NCI-H510A (cell line): ENCODE measurements at places on chromosomes 2 and 18.
A peak's percentile ranks its signal among the peaks of the same experiment; 100 is the strongest.

DNA sequence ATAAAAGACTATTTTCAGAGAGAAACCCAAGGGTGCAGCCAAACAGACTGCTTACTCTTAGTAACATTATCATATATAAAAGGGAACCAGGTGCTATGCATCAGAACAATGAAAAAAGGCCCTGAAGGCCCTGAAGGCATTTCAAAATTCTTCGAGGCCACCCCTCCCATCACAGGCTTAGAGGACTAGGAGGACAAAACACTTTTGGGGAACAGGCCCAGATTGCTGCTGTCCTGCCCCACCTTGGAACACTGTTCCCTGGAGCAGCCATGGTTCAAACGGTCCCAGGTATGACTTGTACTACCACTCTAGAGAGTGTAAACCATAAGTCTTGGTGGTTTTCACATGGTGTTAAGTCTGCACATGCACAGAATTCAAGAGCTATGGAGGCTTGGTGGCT, 2183.1 kb upstream of the CELF4 start:
- DNase-seq, result no peak

DNA sequence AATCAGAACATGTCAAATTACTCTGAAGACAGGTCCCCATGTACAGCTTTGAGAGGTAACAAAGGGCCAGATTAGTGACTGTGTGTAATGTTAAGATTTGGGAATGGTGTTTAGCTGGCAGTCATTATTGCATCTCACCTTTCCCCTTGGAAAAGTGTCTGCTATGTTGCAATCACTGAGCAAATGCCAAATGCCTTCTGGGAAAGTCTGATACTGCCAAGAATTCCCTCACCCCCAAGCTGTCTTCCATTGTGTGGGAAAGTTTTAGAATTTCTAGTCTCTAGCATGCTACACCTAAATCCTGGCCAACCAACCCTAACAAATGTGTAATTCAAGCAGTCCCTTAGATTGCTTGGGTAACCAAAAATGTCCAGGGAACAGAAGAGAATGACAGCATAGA, 13.6 kb upstream of the PELI1 start:
- no peak for DNase-seq

DNA sequence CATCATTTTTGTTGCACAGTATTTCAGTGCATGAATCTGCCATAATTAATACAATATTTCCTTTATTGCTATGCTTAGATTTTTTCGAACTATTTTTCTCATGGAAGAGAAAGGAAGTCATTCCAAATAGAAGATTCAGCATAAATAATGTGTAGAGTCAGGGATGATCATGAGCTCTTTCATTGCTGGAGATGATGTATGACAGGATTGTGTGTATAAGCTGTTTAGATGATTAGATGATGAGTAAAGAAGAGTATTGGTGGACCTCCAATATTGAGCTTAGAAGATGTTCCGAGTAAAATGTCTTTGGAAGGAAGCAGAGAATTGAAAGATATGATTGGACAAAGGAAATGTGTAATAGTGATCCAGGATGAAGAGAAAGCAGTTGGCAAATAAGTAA, 364.5 kb downstream of the PARD3B start:
- no peak for DNase-seq

- DNase-seq, result peak; percentile 32
Measured at GRCh38 chr2:63819256-63819655, 22.4 kb upstream of the UGP2 start.

GRCh38 chr2:192122141-192122540, 72.6 kb downstream of the TMEFF2 start:
- no peak for DNase-seq

DNA sequence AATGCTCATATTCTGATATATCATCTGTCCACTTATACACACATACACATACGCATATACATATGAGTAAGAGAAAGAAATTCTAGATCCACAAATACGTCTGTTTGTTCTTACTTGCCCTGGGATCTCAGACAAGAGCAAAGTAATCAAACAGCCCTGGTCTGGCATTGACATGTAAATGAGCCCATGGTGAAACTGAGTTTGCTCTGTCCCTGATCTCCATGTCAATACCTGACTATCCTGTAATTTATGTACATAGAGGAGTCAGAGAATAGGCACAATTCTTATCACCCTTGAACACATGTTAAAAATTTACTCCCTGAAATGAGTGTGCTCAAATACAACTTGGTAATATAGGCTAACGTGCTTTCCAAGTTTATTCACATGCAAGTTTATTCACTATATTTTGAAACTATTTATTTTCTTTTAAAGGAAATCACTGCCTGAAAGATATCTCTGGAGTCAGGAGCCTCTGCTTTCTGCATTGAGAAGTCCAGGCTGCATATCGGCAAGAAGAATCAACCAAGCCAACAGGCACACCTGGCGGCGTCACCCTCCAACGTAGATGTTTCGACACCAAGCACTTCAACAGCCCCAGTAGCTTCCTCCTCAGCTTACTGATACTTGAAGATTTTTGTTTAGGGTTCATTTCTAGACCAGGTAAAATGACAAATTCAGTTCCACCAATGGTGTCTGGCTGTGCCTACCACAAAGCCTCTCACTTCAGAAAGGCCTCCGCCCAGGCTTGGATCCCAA, 100.6 kb downstream of the CMPK2 start:
- peak; percentile 65 for DNase-seq

DNA sequence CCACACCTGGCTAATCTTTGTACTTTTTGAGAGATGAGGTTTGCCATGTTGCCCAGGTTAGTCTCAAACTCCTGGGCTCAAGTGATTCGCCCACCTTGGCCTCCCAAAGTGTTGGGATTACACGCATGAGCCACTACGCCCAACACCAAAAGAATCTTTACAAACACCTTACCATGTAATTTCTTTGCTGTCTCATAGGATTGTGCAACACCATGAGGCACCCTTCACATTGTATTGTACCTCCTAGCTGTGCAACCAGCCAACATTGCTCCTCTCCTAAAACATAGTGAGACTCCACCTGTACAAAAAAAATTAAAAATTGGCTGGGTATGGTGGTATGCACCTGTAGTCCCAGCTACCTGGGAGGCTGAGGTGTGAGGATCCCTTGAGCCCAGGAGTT, 3.1 kb upstream of the MFSD6 start:
- no peak for DNase-seq

DNA sequence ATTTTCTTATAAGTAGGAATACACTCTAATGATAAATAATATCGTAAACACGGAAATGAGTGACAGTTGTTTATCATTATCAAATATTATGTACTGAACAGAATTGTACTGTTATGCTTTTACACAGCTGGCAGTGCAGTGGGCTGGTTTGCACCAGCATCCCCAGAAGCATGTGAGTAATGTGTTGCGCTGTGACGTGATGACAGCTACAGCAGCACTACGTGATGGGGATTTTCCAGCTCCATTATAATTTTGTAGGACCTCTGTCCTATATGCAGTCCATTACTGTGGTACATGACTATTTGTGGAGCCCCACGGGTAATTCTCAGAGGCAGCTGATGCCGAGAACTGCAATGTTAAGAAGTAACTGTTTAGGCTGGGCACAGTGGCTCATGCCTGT, 77.3 kb upstream of the ATG16L1 start:
- DNase-seq, result no peak

GRCh38 chr18:12703096-12703567, 290 bp downstream of the PSMG2 start:
- DNase-seq, result no peak

- no peak for DNase-seq
Measured at GRCh38 chr2:220005362-220005761, 377.9 kb downstream of the SLC4A3 start.

DNA sequence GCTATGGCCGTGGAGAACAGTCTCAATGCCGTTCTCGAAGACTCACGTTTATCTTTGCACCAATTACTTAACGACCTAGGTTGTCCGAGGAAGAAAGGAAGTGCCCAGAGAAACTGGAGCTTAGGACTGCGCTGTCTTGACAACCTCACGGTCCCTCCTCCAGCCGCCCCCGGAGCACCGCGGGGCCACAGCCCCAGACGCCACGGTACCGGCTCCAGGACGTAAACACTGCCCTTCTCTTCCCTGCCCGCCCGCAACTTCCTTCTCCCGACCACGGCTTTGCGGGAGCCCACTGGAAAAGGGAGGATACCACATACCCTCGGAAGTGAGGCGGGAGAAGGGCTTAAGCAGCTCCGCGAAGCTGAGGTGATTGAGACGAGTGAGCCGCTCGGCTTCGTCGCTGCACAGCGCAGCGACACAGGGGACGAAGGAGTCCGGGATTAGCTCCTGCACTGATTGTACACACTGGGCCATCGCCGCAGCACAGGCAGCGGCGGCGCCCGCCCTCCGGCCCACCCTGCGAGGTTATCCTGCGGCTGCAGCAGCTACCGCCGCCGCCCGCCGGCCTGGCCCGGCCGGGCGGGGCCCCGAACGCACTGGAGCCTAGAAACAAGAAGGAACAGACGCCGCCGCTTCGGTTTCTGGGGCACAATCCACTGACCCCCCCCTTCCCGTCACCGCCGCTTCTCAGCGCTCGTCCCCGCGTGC, 483 bp downstream of the TRAPPC8 start:
- DNase-seq, result peak; percentile 60

GRCh38 chr2:108145557-108146326, 94.0 kb upstream of the SULT1C3 start:
- no peak for DNase-seq

- no peak for DNase-seq
Measured at GRCh38 chr2:181397331-181397730, 59.9 kb upstream of the ITGA4 start.

DNA sequence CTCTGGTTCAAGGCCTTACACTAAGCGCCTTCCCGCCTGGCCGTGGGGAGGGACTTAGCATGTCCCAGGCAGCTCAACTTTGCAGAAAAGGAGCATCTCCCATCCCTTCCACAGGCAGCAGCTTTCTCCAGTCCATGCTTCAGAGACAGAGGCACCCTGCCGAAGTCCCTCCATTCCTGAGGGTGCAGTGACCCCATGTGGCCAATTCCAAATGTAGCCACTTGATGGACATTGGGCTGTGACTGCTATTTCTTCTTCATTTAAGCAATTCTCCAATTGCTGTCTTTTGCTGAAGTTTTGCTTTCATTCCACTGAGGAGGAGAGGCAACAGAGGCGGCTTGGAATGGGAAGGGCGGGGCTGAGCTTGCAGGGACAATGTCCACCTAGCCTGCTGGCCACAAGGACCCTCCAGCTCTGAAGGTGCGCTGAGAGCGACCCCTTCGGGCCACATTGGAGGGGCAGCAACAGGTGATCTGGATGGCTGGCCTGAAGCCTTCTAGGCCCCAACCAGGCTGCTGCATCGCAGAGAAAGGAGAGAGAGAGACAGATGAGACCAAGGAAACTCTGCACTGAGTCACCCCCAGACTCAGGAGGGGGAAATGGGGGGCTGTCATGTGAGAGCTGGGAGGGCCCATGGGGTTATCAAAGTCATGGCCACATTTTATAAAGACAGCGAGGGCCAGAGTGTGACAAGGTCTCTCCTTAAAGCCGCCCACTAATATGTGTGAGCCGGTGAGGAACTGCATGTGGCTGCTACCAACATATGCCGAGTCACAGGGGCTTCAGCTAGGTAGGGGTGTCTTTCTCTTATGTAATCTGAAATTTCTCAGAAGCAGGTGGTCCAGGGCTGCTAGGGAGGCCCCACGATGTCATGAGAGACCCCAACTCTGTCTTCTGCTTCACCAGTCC, 61.3 kb downstream of the LONRF2 start:
- no peak for DNase-seq

DNA sequence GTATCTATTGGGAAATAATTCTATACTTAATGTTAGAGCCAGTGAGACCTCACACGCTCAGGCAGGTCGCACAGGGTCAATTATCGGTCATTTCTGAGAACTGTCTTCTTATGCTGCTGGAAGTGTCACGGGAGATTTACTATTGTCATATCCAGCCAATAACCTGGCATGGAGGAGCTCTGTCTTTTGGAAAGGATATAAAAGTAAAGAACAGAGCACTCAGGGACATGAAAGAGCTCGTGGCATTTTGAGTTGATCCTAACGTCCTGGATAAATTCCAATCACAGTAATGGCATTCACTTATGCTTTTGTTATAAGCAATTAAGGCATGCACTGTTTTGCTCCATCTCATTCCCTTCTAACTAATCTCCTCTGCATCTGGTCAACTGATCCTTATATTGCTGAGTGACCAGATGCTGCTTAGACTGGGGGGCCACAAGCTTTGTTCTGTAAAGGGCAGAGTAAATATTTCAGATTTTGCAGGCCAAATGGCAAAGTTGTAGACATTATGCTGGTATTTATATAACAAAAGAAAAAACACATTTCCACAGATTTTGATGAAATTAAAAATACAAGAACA, 453.5 kb upstream of the SMIM21 start:
- no peak for DNase-seq

DNA sequence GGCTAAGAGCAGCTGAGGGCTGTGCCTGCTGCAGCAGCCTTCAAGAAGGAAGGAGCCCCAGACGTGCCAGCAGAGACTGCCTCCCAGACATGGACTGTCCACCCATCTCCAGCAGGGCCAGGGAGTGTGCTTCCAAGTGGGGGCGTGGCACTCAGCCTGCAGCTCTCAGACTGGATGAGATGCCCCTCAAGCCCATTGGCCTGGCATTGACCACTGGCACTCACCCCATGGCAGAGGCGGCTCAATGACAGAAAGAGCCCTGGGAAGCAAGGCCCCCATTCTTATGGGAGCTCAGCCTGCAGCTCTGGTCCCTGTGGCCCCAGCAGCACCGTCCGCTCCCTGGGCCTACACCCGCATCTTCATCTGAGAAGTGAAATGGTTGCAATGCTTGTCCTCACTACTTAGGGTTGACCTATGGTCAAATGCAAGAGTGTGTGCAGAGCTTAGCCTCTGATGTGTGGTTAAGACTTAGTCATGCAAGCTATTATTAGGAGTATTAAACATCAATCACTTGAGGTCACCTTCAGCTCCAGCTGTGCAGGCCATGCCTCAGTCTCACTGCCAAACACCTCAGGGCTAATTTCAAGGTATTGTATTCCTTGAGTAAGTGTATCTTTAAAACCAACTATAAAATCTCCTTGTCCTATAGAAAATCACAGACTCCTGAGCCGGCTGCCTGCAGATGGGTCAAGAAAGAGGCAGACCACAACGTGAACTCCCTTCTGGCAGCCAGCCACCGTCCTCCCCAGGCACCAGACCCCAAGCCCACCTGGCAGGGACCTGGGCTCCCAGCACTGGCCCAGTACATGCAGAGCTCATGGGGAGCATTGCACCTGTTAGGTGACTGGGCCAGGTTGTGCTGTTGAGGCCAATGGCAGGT, 194.8 kb downstream of the NDUFA10 start:
- no peak for DNase-seq

DNA sequence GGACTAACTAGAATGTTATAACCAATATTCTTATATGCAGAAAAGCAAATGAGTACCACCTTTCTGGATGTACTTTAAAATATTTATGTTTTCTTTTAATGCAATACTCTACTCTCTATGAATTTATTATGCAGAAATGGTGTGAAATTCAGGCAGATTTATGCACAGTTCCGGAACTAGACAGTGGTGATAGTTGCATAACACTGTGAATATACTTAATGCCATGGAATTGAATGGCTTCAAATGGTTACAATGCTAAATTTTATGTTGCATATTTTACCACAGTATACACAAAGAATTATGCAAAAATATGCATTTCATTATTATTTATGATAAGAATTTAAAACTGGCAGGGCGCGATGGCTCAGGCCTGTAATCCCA, 287.8 kb upstream of the FN1 start:
- DNase-seq, result no peak

GRCh38 chr2:2843969-2844548, 513.0 kb upstream of the MYT1L start:
- DNase-seq, result no peak
